Heart left ventricle (tissue), 16 donors: ENCODE measurements at places on chromosomes 16 and 17. TPM values are rescaled to one million over a fixed set of nuclear protein-coding genes. Genes with fewer than 3 reads are reported as not detected.

The ARL5C gene
- not detected for polyA plus RNA-seq

The EIF5A gene
- 403 TPM for polyA plus RNA-seq

The DHRS7C gene
- 38.6 TPM for polyA plus RNA-seq

The DOC2A gene
- polyA plus RNA-seq = 0.22 TPM

The TSNAXIP1 gene
- polyA plus RNA-seq = 0.67 TPM

The ST6GALNAC1 gene
- 3.1 TPM for polyA plus RNA-seq

The RILP gene
- 124 TPM for polyA plus RNA-seq

The STAC2 gene
- 5.3 TPM for polyA plus RNA-seq

The GCGR gene
- not detected for polyA plus RNA-seq

The TOP2A gene
- polyA plus RNA-seq = 0.11 TPM

The HAP1 gene
- polyA plus RNA-seq = 0.10 TPM

The CES3 gene
- 1.1 TPM for polyA plus RNA-seq

The KRTAP4-3 gene
- not detected for polyA plus RNA-seq

The TBC1D16 gene
- 5.3 TPM for polyA plus RNA-seq

The GPR142 gene
- not detected for polyA plus RNA-seq

The GRAP gene
- polyA plus RNA-seq = 3.3 TPM

The TBC1D3E gene
- polyA plus RNA-seq = not detected

The FOXF1 gene
- polyA plus RNA-seq = 0.15 TPM

The ICAM2 gene
- 64.1 TPM for polyA plus RNA-seq

The SLC35G6 gene
- 0.08 TPM for polyA plus RNA-seq

The RNF43 gene
- 2.7 TPM for polyA plus RNA-seq

The ZCCHC14 gene
- 6.4 TPM for polyA plus RNA-seq

The GSDMA gene
- polyA plus RNA-seq = not detected

The ABCA9 gene
- 2.4 TPM for polyA plus RNA-seq

The GPT2 gene
- polyA plus RNA-seq = 8.5 TPM

The HOXB3 gene
- 0.61 TPM for polyA plus RNA-seq

The ADAM11 gene
- polyA plus RNA-seq = 9.3 TPM

The CCDC200 gene
- not detected for polyA plus RNA-seq

The TPPP3 gene
- 13.4 TPM for polyA plus RNA-seq

The TOM1L2 gene
- polyA plus RNA-seq = 122 TPM

The GP1BA gene
- 0.06 TPM for polyA plus RNA-seq

The CTRB2 gene
- not detected for polyA plus RNA-seq

The SHISA6 gene
- polyA plus RNA-seq = 0.27 TPM

The KRTAP3-2 gene
- polyA plus RNA-seq = not detected

The CSH2 gene
- polyA plus RNA-seq = not detected

The NHERF2 gene
- polyA plus RNA-seq = 396 TPM

The TRAP1 gene
- polyA plus RNA-seq = 65.4 TPM

The SMARCD2 gene
- polyA plus RNA-seq = 26.9 TPM

The NAGS gene
- polyA plus RNA-seq = 1.2 TPM
